ENCODE measurements at places on chromosomes 5 and 9. TPM values are rescaled to one million over a fixed set of nuclear protein-coding genes. Genes with fewer than 3 reads are reported as not detected.

Gene PCDHGB7
- total RNA-seq, result 4.1 TPM

Gene CER1
- total RNA-seq, result not detected

Gene IFNK
- total RNA-seq, result not detected

Gene FBN2
- 0.60 TPM for total RNA-seq

Gene ZNF608
- total RNA-seq, result 5.8 TPM

Gene MTMR12
- total RNA-seq, result 19.4 TPM

Gene GARIN3
- not detected for total RNA-seq

Gene PTGES
- 0.44 TPM for total RNA-seq

Gene LRRC19
- not detected for total RNA-seq

Gene C6
- not detected for total RNA-seq

Gene ENHO
- not detected for total RNA-seq
